D341Med (cell line): ENCODE measurements at places on chromosomes 11 and 22.

DNA sequence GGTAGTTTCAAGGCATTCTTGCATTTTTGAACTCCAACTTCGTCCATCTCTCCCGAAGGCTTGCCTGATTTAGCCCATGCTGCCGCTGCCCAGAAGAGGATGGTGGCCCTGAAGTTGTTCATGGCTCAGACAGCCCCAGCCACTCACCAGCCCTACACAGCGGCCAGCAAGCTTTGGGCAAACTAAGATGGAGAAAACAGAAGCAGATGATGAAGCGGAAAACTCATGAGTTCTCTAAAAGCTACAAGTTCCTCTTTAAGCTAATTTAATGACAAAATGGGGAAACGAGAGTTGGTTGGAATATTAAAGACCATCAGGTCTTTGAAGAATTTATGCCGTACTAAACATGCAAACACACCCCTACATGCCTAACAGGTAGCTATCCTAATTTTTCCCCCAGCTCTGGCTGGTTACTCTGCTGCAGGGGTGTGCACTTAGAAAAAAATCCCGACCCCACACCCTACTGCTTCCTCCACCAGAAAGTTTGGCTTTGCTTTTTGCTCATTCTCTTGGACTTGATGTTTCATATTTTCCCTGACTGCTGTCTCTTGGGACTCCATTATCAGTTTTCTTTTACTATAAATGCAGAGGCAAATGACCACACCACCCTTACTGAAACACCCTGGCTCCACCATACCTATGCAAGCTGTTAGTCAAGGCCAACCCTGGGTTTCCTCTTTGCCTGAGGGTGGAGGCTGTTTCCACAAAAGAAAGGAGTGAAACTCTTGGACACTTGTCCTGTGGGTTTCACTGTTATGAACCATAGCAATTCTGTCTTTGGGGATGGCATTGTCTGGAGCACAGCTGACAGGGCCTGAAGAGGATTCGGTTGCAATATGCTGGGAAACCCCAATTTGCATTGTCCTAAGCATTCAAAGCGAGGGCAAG lies at the start of gene MPEG1:
Gene MPEG1, minus strand, starts transcription at position 184 of the 888 bp plus-strand sequence. Its CDS starts 62 bp downstream, at position 122.
- no peak for DNase-seq

DNA sequence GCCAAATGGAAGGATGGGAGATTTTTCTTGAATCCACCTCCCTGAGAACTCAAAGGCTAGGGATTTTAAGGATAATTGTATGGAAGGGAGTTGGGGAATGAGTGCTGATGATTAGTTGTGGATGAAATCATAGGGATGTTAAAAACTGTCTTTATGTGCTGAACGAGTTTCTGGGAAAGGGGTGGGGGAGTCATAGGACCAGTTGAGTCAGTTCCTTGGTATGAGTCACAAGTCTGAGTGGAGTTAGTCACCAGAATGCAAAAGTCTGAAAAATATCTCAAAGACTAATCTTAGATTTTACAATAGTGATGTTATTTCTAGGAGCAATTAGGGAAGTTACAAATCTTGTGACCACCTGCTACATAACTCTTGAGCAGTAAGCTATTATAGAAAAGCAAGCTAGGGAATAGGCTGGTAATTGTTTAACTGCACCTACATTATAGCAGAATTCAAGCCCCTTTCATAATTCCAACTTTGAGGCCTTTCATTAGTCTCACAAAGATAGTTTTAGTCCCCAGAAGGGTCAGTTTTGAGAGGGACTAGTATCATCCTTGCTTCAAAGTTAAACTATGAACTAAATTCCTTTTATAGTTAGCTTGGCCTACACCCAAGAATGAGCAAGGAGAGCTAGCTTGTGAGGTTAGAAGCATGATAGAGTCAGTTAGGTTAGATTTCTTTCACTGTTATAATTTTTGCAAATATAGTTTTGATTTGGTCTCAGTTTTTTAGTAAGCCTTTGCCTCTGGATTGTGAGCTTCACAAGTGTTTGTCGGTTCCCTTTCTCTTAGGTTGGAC lies 668.0 kb downstream of the ETS1 start:
- DNase-seq: no peak

- DNase-seq: peak; percentile 8
These were observed 506.8 kb downstream of the BRD1 start for GRCh38 chr22:49320714-49321476.

DNA sequence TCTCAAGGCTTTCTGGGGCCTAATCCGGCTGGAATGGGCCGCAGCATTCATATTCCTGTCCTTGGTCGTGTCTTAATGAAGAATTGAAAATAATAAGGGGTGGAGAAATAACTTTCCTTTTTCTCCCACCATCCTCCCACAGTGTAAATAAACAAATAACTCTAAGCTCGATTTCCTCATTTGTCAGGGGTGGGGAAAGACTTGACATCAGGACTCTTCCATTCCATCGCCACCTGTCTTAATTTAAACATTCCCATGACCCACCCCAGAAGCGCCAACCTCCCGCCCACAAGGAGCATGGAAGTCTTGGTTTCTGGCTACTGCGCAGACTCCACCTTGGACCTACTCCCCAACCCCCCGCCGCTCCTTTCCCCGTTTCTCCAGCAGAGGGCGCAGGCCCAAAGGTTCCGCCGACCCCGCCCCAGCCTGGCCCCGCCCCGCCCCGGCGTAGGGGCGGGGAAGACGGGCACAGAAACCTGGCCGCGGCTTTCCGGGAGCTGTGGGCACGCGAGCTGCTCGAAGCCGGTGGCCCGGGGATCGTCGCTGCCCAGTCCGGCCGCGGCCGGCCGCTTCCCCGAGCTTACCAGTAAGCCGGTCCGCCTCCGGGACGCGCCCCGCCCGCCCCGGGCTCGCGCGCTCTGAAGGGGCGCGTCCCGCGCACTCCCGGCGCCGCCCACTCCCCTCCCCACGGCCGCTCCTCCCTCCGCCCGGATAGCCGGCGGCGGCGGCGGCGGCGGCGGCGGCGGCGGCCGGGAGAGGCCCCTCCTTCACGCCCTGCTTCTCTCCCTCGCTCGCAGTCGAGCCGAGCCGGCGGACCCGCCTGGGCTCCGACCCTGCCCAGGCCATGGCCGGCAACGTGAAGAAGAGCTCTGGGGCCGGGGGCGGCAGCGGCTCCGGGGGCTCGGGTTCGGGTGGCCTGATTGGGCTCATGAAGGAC lies at the start of gene CBL:
Gene CBL, plus strand, starts transcription at position 766 of the 937 bp plus-strand sequence. Its CDS starts 79 bp downstream, at position 845.
- DNase-seq: peak; percentile 97

GRCh38 chr11:205221-206001 lies 1.8 kb downstream of the BET1L start:
- no peak for DNase-seq

GRCh38 chr11:70233962-70234361 lies 30.9 kb downstream of the FADD start:
- no peak for DNase-seq

GRCh38 chr11:849104-849824 lies 6.6 kb downstream of the TSPAN4 start:
- peak; percentile 90 for DNase-seq

- no peak for DNase-seq
These were observed 21.0 kb downstream of the FLI1 start for GRCh38 chr11:128714881-128715280.

GRCh38 chr11:114061048-114061680 lies 1.7 kb downstream of the ZBTB16 start:
- DNase-seq: peak; percentile 52

DNA sequence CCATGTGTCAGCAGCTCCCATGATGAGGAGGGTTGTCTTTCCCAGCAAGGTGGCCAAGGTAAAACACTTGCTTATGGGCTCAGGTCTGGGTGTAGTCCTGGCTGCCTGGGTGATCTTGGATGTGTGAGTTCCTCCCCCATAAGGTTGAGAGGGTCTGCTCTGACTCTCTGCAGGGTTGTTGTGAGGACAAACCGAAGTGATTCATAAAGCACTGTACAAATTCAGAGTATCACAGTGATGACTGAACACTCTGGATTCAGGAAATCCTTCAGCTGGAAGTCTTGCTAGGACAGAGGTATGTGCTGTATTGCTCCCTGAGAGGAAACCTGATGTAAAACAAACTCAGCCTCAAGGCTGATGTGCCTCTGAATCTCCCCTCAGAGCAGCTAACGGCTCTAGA lies 220.9 kb upstream of the PITPNB start:
- DNase-seq: no peak

GRCh38 chr11:15236559-15236958 lies 121.8 kb downstream of the INSC start:
- no peak for DNase-seq

GRCh38 chr11:63845303-63845702 lies 6.4 kb downstream of the MARK2 start:
- no peak for DNase-seq

DNA sequence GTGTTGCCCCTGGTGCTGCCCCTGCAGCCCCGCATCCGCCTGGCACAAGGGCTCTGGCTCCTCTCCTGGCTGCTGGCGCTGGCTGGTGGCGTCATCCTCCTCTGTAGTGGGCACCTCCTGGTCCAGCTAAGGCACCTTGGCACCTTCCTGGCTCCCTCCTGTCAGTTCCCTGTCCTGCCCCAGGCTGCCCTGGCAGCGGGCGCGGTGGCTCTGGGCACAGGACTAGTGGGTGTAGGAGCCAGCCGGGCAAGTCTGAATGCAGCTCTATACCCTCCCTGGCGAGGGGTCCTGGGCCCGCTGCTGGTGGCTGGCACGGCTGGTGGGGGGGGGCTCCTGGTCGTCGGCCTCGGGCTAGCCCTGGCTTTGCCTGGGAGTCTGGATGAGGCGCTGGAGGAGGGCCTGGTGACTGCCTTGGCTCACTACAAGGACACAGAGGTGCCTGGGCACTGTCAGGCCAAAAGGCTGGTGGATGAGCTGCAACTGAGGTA lies 278 bp downstream of the ROM1 start:
- no peak for DNase-seq

- DNase-seq: peak; percentile 75
These were observed 261.7 kb downstream of the BUD13 start for GRCh38 chr11:116510886-116511650.

GRCh38 chr22:24102366-24103200 lies 78.7 kb upstream of the SUSD2 start:
- no peak for DNase-seq

GRCh38 chr11:113814181-113814580 lies 34.6 kb downstream of the CLDN25 start:
- no peak for DNase-seq
